Breast epithelium (tissue), 4 donors: ENCODE measurements at places on chromosomes 1 and 21.

DNA sequence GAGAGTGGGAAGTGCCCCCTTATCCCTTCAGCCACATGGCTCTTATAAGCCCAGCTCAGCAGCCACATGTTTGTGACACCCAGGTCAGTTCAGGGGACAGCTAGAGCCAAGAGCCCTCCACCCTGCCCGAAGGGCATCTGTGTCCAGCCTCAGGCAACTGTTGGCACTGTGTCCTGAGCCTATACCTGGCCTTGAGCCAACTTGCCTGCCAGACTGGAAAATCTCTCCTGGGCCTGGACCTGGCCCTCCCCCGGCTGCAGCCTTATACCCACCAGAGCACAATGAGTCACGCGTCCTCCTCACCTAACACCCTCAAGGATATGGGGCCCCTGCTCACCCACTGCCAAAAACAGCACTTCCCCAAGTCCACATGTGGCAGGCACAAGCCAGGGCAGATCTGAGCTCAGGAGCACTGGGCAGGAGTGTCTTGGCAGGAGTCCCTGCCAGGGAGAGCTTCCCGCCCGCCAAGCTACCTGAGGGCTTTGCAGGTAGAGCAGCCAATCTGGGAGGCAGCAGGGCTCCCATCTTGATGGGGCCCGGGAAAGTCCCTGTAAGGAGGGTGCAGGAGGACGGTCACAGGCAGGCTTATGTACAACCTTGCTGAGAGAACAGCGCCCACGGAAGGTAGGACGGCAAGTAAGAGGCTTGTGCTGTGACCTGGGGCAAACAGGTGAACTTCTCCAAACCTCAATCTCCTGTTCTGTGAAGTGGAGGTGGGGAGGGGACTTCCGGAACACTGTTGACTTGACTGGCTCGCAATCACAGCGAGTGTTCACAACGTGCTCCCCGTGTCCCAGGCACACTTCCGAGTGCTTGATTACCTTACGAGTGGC lies 19.8 kb upstream of the HSPG2 start:
- DNase-seq = peak; percentile 82

GRCh38 chr1:55443175-55443915 lies 228.2 kb upstream of the USP24 start:
- DNase-seq = peak; percentile 52

- DNase-seq = no peak
Observed at GRCh38 chr1:241715956-241716355, 63.9 kb downstream of the WDR64 start.

GRCh38 chr1:9202240-9202870 lies 32.2 kb upstream of the H6PD start:
- DNase-seq = no peak
